Stimulated activated CD8-positive, alpha-beta memory T cell treated with anti-CD3 and anti-CD28 coated beads, Interleukin-2, amount 100 ng/mL, for 1 hour (primary cell): ENCODE measurements at places on chromosomes 11 and 22.

- DNase-seq: no peak
Observed at GRCh38 chr22:24401931-24402367, 25.4 kb upstream of the ADORA2A start.

GRCh38 chr11:10599388-10600175, 31.1 kb upstream of the LYVE1 start:
- DNase-seq: no peak

- no peak for DNase-seq
Observed at GRCh38 chr11:72738199-72739141, 13.7 kb downstream of the ARAP1 start.

- DNase-seq: no peak
Observed at GRCh38 chr11:73152086-73152853, 10.2 kb upstream of the FCHSD2 start.
